ENCODE measurements at places on chromosomes 4 and X. TPM values are rescaled to one million over a fixed set of nuclear protein-coding genes. Genes with fewer than 3 reads are reported as not detected.
A peak's percentile ranks its signal among the peaks of the same experiment; 100 is the strongest.

The WDR13 gene
- 137 TPM for total RNA-seq

GRCh38 chr4:142211444-142211843 lies 575.1 kb downstream of the IL15 start:
- H3K27me3 ChIP-seq: no peaks in the 10 kb centered on the region
- H3K27ac ChIP-seq: no peak overlapping the region
- H3K4me3 ChIP-seq: no peak overlapping the region
- H3K36me3 ChIP-seq: no peaks in the 10 kb centered on the region

GRCh38 chr4:72239487-72240116 lies 207.8 kb downstream of the NPFFR2 start:
- H3K27me3 ChIP-seq: no peaks in the 10 kb centered on the region
- no peak overlapping the region for H3K27ac ChIP-seq
- H3K4me1 ChIP-seq: no peaks in the 10 kb centered on the region

The TAF7L gene
- total RNA-seq: 0.08 TPM

GRCh38 chr4:20462426-20463175 lies 210.9 kb downstream of the SLIT2 start:
- H3K36me3 ChIP-seq: no peaks in the 10 kb centered on the region
- H3K27ac ChIP-seq: no peak overlapping the region
- no peaks in the 10 kb centered on the region for H3K4me1 ChIP-seq
- DNase-seq: no peak
- no peaks in the 10 kb centered on the region for H3K27me3 ChIP-seq

The EPHA5 gene
- total RNA-seq: not detected

DNA sequence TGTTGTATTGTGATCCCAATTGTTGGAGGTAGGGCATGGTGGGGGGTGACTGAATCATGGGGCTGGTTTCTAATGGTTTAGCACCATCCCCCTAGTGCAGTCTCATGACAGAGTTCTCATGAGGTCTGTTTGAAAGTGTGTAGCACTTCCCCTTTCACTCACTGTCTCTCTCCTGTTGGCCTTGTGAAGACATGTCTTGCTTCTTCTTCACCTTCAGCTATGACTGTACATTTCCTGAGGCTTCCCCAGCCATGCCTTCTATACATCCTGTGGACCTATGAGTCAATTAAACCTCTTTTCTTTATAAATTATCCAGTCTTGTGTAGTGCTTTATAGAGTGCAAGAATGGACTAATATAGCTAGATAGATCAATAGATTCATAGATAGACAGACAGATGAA lies 230.0 kb downstream of the MAGEE1 start:
- no peaks in the 10 kb centered on the region for H3K27me3 ChIP-seq
- no peaks in the 10 kb centered on the region for H3K36me3 ChIP-seq
- no peak for DNase-seq
- no peak overlapping the region for H3K27ac ChIP-seq
- no peak overlapping the region for H3K4me3 ChIP-seq

The RBMXL3 gene
- not detected for total RNA-seq

- H3K27ac ChIP-seq: peak overlapping the region; percentile 99
- no peaks in the 10 kb centered on the region for H3K27me3 ChIP-seq
- no peak for DNase-seq
- peaks cover 20% of the 10 kb centered on the region for H3K36me3 ChIP-seq
- peak overlapping the region; percentile 98 for H3K4me3 ChIP-seq
- peaks cover 93% of the 10 kb centered on the region for H3K4me1 ChIP-seq
Observed at GRCh38 chr4:94457692-94458106, 6.0 kb downstream of the PDLIM5 start.

GRCh38 chrX:10074241-10074941 lies 82.4 kb upstream of the CLCN4 start:
- DNase-seq: no peak
- no peak overlapping the region for H3K27ac ChIP-seq
- H3K4me1 ChIP-seq: peaks cover 25% of the 10 kb centered on the region
- H3K36me3 ChIP-seq: peaks cover 5% of the 10 kb centered on the region
- H3K27me3 ChIP-seq: no peaks in the 10 kb centered on the region
- no peak overlapping the region for H3K4me3 ChIP-seq

The PPM1K gene
- 248 TPM for total RNA-seq

DNA sequence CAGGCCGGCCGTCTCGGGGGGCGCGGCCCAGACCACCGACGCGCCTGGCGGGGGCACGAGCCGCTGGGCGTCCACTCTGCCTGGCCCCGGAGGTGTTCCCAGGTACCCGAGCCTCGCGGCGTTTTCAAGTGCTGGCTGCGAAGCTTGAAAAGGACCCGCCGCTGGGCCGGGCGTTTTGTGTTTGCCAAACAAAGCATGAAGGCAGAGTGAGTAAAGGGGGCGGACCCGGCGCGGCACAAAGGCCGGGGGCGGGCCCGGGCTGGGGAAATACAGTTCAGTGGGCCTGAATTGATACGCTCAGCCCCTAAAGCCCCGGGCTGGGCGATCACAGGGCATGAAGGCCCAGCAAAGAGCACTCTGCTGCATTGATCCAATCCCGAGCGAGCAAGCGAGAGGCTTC lies 65.4 kb downstream of the SOX3 start:
- no peaks in the 10 kb centered on the region for H3K4me1 ChIP-seq
- H3K4me3 ChIP-seq: peak overlapping the region; percentile 37
- no peak for DNase-seq
- no peak overlapping the region for H3K27ac ChIP-seq
- H3K27me3 ChIP-seq: peaks cover 18% of the 10 kb centered on the region

- H3K36me3 ChIP-seq: no peaks in the 10 kb centered on the region
- DNase-seq: peak; percentile 17
Observed at GRCh38 chrX:40392599-40392998, 188.2 kb upstream of the ATP6AP2 start.

The CXXC4 gene
- 4.5 TPM for total RNA-seq

DNA sequence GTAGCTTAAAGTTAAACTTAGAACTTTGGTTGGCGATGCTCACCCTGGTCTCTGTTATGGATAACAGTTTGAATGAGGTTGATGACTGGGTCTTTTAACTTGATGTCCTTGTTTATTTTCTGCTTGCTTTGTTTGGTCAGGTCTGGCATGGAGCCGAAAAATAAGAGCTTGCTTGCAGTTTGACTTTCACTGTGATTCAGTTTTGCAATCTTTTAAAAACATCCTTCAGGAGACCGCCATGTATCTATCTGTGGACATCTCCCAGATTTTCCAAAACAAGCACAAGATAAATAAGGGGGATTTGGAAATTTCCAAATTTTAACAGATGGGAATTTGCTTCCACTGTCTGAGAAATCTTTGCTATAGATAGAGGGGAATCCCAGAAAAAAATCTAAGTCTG lies 246.7 kb downstream of the PALLD start:
- no peak for DNase-seq
- no peak overlapping the region for H3K4me3 ChIP-seq
- peaks cover 33% of the 10 kb centered on the region for H3K4me1 ChIP-seq
- H3K27me3 ChIP-seq: no peaks in the 10 kb centered on the region
